ENCODE measurements at places on chromosomes 3 and 15.

GRCh38 chr15:25812073-25812472 lies 51.1 kb downstream of the ATP10A start:
- DNase-seq = no peak

DNA sequence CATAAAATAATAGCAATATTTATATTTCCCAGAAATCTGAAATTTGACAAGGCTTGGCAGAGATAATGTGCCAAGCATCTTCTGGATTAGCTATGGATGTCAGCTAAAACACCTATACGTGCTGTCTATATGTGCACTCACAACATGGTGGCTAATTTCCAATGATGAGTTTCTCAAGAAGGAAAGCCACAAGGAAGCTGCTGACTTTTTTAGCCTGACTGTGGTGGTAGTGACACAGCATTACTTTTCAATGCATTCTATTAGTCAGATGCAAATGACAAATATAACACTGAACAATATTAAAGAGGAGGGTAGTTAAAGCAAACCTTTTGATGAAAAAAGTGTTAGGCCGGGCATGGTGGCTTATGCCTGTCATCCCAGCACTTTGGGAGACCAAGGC lies 101.7 kb upstream of the CCDC54 start:
- no peak for DNase-seq

DNA sequence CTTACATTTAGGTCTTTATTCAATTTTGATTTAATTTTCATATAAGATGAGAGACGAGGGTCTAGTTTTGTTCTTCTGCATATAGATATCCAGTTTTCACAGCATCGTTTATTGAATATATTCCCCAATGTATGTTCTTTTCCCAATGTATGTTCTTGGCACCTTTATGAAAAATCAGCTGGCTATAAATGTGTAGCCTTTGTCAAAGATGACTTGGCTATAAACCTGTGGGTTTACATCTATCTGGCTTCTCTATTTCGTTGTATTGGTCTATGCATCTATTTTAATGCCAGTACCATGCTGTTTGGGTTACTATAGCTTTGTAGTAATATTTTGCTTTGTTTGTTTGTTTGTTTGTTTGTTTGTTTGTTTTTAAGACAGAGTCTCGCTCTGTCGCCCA lies 11.7 kb upstream of the IREB2 start:
- DNase-seq = no peak

- no peak for DNase-seq
Measured at GRCh38 chr3:30539772-30540171, 66.6 kb upstream of the TGFBR2 start.

DNA sequence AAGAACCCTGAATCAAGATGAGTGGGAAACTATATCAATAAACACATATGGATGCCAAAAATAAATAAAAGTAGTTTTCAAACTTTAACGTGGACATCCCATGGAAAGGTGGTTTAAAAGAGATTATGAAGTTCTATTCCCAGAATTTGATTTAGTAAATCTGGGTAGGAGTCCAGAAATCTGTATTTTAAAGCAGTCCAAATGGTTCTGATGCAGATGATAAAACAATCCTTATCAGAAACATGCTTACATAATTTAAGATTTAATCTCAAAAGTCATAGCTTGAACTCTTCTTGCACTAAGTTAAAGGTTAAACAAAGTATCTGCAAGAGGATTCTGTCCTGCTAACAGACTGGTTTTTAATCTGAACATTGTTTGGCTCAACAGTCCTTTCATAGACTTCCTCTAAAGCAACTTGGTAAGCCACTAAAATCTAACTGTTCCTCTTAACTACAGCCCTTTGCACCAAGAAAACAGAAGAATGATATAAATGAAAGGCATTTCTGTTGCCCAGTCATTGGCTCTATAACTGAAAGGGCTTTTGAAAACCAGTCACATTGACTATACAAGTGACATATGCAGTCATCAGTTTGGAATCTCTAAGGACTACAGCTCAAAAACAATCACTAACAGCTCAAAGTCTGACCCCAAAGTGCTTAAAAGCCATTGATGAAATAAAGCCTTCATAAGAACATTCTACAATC lies 23.4 kb upstream of the MAP4 start:
- DNase-seq = peak; percentile 95

- no peak for DNase-seq
Measured at GRCh38 chr3:87203809-87204208, 23.3 kb upstream of the CHMP2B start.

- no peak for DNase-seq
Measured at GRCh38 chr3:158671821-158672214, 630 bp downstream of the LXN start.

DNA sequence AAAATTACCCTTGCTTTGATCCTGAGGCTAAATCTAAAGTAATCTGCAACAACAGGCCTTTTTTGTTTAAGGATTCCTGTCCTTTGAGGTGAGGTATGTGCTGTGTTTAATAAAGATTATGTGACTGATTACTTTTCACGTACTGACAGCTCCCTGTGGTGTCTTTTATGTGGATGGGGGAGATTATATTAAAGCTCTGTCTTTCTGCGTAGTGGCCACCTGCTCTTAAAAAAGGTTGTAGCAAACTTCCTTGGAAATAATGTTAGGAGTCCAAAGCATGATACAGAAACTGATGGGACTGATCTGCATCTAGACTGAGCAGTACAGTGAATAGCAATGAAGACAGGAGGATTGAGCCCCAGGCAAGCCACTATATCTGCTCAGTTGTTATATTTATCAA lies 453.0 kb upstream of the GOLIM4 start:
- no peak for DNase-seq

- DNase-seq = peak; percentile 56
Measured at GRCh38 chr3:152269056-152269830, 514 bp downstream of the MBNL1 start.

GRCh38 chr3:187227658-187228258 lies 30.5 kb downstream of the RTP1 start:
- peak; percentile 28 for DNase-seq

DNA sequence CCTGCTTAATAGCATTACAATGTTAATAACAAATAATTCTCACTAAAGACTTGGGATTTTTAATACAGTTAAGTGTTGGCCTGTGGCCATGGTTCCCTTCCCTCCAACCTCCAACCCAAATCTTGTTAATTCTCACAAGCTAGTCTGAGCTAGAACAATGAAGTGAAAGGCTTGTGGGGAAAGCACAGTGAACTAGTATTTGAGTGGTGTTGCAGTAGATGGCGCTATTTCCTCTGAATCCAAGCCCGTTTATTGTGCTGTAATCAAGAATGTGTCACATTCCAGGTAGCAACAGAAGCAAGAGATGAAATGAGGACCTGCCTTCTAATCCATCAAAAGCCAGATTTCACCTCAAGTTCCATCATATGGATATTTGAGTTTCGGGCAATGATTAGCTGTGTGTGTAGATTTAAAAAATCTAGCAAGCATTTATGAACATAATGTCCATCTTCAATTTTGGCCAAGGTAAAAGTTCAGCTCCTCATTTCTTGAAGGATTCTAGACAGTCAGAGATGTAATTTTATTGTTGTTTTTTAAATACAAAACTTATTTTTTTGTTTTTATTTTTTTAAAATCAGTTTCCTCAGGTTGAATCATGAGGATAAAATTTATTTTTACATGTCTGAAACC lies 160.7 kb downstream of the SQOR start:
- peak; percentile 20 for DNase-seq

GRCh38 chr3:111857474-111857873 lies 1.6 kb upstream of the PHLDB2 start:
- DNase-seq = no peak

DNA sequence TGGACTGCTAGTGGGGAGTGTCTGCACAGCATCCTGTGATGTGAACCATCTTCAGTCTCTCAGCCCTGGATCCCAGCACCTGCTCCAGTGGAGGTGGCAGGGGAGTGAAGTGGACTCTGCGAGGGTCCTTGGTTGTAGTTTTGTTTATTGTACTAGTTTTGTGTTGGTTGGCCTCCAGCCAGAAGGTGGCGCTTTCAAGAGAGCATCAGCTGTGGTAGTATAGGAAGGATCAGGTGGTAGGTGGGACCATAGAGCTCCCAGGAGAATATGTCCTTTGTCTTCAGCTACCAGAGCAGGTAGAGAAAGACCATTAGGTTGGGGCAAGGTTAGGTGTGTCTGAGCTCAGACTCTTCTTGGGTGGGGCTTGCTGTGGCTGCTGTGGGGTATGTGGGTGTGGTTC lies 20.9 kb downstream of the NEK11 start:
- DNase-seq = no peak

GRCh38 chr15:96262549-96263489 lies 67.7 kb upstream of the NR2F2 start:
- DNase-seq = no peak

DNA sequence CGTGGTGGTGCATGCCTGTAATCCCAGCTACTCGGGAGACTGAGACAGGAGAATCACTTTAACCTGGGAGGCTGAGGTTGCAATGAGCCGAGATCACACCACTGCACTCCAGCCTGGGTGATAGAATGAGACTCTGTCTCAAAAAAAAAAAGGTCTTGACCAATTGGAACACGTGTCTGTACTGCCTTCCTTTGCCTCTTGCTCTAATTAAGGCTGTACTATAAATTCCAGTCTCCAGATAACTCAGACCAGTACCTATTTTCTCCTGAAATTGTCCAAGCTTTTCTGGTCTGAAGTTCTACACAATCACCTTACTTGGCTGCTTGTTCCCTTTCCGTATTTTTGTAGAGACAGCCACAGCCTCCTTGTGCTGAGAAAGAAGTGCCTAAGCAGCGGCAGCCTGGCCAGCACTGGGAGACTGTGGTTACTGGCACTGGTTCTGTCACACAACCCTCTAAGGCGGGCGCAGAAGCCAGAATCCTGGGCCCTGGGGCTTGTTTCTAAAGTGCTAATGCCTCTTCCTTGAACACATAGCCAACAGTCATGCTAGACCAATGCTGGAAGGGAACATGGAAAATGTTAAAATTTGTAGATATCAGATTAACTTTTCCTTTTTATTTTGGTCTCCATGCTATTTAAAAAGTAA lies 6.2 kb upstream of the CEP70 start:
- DNase-seq = no peak

DNA sequence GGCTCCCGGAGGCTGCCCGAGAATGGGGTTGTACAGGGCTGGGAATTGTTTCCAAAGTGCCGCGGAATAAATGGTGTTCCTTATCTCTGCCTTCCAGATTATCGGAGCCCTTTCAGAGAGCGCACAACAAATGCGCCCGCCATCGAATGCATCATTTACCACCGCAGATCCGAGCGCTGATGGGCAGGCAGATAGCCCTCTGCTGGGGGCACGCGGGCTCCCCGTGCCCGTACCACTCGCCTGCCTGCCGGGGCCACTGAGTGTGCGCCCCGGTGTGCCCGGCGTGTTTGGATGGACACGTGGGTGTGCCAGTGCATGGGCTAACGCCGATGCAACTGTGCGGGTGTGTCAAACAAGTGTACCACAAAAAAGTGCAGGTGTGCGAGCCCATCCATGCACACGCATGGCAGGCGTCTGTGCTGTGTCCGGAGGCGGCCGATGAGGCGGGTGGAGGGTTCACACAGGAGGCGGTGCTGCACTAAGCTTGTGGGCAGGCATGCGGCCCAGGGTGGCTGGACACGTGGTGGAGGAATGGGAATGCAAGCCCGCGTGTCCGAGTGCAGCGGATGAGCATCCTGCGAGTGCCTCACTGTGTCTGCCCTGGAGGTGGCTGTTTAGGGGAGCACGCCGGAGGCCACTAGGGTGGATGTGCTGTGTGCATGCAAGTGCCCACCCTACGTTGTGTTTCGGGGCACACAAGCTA lies 3.8 kb upstream of the GATA2 start:
- DNase-seq = no peak

Data from retinal pigment epithelial cell (primary cell).